ENCODE measurements at places on chromosomes 11 and 22.

DNA sequence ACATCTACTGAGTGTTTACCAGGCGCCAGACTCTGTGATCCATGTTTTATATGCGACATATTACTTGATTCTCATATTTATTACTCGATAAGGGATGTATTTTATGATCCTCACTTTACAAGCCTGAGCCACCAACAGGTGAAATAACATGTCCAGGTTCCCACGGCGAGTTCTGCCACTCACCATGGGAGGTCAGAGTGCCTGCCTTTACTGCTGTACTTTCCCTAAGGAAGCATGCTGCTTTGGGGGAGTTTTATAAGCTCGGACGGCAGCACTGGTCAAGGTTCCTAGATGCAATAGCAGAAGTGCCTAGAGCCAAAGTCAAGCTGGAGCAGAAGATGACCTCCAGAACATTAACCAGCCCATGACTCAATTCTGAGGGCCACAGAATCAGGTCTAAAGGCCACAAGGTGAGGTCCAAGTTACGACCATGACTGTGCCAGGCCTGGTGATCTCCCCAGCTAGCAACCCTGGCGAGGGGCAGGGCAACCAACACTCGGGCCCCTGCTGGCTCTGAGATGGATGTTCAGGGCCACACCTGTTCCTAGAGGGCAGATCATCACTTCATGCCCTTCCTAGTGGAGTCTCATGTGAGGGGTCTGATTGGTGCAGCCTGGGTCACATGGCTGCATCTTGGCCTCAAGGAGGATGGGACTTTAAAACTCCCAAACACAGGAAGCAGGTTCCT is 14.2 kb downstream of the IFT27 start:
- DNase-seq: peak; percentile 15

GRCh38 chr22:30564045-30564760 is 10.3 kb downstream of the GAL3ST1 start:
- no peak for DNase-seq

GRCh38 chr11:72591785-72592502 is 82.3 kb downstream of the PDE2A start:
- no peak for DNase-seq

- no peak for DNase-seq
These were observed 28.3 kb upstream of the SOX10 start for GRCh38 chr22:38012604-38013072.

- DNase-seq: no peak
These were observed 83.4 kb upstream of the MYO18B start for GRCh38 chr22:25658633-25659032.

DNA sequence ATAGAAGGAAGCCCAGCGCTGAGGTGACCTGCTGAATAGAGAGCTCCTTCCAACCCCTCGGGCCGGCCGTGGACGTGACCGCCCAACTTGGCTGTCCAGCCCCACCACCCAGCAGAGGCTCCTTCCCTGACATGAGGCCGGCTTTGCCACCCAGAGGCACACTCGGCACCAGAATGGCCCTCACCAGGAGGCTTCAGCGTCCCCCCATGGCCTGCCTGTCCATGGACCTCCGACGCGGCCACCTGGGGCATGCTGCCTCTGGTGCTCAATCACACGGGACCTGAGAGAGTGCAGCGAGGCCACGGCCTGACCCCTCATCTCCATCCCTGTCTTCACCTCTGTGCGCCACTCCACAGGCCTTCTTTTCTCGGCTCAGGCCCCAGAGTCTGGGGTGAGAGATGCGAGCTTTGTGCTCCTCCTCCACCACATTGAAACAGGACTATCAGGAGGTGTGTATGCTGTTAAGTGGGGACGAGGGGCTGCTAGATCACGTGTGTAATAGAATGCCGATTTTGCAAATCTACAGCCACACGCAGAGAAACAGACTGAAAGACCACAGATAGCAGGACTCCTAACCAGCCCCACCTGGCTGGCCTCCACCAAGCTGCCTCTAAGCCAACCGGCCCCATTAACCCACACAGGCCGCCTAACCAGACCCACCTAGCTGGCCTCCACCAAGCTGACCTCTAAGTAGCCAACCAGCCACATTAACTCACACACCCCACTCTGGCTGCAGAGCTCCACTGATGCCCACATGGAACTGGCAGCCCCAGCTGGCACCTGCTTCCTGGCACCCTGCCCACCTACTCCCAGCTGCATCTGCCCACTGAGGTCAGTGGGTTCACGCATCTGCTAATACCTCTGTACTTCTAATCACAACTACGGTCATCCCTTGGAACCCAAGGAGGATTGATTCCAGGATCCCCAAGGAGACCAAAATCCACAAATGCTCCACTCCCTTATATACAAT is 20.7 kb downstream of the LINC01488 start:
- DNase-seq: peak; percentile 61

- DNase-seq: peak; percentile 38
These were observed 3.7 kb upstream of the RIN1 start for GRCh38 chr11:66339686-66340483.

DNA sequence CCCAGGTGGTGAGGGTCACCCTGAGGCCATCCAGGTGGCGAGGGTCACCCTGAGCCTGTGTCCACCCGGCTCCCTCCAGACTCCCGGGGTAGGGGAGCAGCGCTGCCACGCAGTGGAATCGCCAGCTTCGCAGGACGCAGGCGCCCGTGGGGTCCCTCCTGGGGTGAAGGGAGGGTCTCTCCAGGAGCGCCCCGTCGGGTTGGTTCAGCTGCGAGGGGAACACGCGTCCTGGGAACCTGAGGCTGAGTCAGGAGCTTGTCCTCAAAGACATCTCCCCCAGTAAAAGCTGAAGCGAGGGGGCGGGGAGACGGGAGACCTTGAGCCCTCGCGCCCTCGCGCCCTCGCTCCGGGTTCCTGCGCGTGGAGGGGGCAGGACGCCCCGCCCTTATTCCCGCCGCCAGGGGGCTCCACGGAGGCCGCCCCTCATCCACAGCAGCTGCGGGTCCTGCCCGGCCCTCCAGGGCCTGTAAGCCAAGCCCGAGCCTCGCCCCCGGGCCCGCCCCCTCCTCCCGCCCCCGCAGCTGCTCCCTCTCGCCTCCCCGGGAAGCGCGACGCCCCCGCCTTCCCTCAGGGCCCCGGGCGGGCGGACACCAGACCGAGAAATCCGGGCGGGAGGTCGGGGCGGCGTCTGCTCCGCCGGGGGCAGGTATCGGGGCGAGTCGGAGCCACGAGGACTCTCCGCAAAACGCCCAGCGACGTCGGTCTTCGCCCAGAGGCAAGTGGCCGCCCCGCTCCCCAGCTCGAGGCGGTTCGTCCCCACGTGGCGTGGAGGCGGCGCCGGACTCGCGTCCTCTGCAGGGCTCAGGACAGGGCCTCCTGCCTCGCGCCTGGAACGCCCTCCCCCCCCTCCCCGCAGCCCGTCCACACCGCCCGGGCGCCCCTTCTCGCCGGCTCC is 22.8 kb downstream of the PIM3 start:
- DNase-seq: peak; percentile 51

Measured in RWPE2 (cell line).